Stimulated activated CD4-positive, alpha-beta T cell treated with anti-CD3 and anti-CD28 coated beads, Interleukin-1b, Interleukin-23, amount 100 ng/mL, for 1 hour (primary cell): ENCODE measurements at places on chromosomes 6 and 20.

DNA sequence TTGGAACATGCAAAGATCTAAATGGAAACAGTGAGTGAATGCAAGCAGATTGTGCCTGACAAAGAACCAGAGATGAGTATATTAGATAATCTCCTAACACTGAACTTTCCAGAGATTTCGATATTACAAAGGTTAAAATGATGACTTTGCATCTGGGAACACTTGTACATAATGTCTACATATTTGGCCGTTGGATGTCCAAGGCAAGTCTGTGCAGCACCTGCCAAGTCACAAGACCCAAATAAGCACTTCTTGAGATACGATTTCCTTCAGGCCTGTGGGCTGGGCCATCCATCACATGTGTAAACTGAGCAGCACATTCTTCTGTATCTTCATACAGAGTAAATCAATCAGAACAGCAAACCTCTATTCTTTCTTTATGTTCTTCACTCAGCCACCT lies 32.5 kb upstream of the SMLR1 start:
- no peak for DNase-seq

GRCh38 chr6:148242180-148242579 lies 100.5 kb upstream of the SASH1 start:
- DNase-seq, result no peak

DNA sequence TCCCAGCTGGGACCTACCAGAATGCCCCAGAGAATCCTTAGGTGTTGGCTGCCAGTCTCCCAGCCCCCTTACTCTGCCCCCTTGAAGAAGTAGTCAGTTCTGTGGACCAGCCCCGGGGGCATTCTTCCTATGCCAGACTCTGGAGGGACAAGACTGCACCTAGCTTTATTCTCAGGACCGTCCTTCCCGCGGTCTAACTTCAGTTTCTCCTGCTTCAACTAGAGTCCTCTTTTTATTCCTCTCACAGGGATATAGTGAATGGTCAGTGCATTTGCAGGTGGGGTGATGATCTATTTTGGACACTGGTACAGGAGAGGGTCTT lies 35.9 kb upstream of the MDFI start:
- DNase-seq, result no peak

GRCh38 chr6:98932381-98932780 lies 15.4 kb downstream of the FBXL4 start:
- DNase-seq, result no peak

DNA sequence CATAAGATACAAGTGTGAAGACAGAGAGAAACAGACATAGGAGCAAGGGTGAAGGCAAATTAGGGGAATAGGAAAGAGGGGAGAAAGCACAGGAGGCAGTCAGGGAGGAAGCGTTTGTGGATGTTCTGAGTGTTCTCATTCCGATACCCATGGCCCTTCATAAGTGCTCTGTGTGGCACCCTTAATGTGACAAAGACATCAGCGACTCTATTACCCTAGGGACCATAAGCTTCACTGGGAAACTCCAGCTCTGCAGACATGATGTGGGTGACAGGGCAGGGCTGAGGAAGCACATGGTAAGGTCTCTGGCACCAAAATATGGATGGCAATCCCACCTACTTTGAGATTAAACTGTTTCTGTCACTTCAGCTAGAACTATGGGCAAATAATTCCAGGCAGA lies 33.0 kb downstream of the F13A1 start:
- no peak for DNase-seq

DNA sequence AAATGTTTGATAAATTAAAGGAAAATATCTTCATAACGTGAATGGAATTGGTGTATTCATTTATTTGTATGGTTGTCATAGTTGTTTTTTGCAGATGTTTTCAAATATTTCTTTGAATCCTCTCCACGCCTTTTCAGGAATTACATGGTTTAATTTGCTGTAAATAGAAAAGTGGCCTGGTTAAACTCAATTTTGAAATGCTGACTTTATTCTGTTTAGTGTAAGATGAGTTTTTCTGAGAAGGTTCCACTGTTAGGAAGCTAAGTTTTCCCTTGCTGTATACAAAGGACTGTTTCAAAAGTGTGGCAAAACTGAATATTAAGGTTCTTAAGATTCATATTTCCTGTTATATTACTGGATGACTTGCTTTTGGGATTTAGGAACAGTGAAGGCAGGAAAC lies 503 bp upstream of the ZC2HC1B start:
- no peak for DNase-seq

- DNase-seq, result no peak
Observed at GRCh38 chr20:51134405-51134804, 111.5 kb upstream of the KCNG1 start.

GRCh38 chr20:37901240-37901639 lies 1.7 kb upstream of the VSTM2L start:
- no peak for DNase-seq

GRCh38 chr20:53444401-53445149 lies 149.1 kb downstream of the ZNF217 start:
- DNase-seq, result no peak

- no peak for DNase-seq
Observed at GRCh38 chr6:1696463-1696850, 86.7 kb downstream of the FOXC1 start.

GRCh38 chr6:116397914-116398313 lies 27.2 kb downstream of the DSE start:
- DNase-seq, result no peak

DNA sequence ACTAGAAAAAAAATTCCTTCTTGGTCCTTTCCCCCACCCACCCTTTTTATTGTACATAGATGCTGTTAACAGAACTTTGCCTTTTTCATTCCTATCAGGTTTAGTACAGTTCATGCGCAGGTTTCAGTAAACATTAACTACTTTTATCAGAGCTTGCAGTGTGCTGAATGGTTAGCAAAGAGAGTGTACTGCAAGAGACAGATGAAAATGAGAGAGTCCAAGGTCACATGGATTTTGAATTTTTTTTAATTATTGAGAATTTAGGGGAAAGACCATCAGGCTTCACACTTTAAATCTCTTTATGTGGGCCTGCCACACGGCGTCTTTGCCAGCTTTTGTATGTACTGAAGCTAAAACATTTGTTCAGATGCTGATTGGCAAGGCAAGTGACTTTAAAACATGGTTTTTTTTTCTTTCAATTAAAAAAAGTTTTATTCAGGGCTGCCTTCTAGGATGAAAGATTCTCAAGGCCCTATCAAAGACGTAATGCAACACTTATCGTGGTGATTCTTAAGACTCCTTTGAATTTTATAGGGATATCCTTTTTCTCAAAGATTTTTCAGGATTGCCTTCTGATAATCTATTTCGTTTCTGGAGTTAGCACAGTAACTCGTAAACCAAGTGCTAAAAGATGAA lies 32.2 kb downstream of the RREB1 start:
- no peak for DNase-seq

- no peak for DNase-seq
Observed at GRCh38 chr6:401239-401993, 9.9 kb downstream of the IRF4 start.

DNA sequence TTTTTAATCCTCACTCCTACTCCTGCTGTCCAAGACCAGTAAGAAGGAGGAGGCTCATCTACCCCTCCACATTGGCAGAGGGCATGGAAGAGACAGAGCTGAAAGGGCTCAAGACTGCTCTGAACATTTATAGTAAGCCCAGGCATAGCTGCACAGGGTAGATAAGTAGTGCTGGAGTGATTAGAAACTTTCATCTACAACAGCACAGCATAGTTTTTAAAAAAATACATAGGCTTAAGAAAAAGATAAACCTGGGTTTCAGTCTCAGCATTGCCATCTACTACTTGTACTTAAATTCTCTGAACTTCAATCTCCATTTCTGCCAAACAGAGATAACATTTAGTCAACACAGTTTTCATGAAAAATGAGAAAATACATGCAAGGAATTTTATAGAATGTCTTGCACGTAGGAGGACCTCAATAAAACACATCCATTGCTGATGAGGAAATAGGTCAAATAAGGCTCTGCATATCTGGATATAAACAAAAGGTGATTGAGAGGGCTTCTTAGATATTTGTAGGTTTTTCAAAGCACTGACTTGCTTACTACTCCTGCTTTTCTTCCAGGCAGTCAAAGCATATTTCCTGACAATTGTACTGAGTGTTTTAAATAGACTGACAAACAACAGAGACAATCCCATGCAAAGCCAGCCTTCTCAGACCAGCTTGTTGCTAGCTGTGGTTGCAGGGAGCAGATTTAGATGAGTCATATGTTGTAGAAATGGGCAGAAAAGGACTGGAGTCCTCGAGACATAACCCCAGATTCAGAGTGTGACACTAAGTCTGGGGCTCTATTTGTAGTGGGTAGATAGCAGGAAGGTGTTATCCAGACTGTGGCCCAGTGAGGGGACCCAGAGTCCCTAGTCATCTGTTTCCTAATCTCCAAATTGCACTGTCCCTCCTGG lies 107.4 kb upstream of the TAB2 start:
- DNase-seq, result peak; percentile 5
